Activated naive CD4-positive, alpha-beta T cell (primary cell): ENCODE measurements at places on chromosomes 2 and 18.

GRCh38 chr2:199862788-199863187 is 11.8 kb upstream of the FTCDNL1 start:
- DNase-seq, result no peak

DNA sequence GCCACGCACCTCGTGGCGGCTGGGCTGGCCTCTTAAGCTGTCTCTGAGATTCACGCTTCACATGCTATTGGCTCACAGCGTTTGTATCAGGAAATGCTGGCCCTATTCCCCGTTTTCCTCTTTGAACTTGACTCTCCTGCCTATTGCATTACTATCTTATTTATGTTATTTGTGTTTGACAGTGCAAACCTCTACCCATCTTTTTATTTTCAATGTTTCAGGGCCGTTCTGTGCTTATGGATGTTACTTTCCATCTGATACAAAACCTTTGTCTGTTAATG is 149.9 kb upstream of the TWIST2 start:
- DNase-seq, result no peak

DNA sequence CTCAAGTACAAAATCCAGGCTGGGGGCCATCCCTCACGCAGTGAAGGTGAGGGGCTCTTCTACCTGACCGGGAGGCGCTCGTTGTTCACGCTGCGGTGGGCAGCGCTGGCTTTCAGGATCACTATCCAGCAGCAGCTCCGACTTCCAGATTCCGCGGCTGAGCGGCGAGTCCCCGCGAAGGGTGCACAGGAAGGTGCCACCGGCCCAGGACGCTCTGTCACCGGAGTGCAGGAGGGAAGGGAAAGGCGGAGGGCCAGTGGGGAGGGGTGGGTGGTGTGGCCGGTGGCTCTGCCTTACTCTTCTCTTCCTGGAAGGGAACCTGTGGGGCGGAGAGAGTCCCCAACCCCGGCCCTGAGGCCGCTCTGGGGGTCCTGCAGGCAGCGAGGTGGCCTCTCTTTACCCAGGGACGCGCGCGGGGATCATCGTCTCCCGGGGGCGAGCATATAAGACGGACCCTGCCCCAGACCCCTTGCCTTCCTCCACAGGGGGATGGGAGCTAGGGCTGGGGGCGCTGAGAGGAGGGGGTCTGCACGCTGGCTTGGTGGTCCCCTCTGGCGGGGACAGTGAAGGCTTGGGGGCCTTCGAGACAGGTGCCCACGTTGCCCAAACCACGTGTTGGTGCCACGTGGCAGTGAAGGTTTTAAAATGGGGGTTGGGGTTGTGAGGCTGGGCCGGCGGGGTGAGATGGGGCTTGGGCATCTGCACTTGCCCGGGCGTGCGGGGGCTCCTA is 26.9 kb upstream of the HS6ST1 start:
- DNase-seq, result no peak

DNA sequence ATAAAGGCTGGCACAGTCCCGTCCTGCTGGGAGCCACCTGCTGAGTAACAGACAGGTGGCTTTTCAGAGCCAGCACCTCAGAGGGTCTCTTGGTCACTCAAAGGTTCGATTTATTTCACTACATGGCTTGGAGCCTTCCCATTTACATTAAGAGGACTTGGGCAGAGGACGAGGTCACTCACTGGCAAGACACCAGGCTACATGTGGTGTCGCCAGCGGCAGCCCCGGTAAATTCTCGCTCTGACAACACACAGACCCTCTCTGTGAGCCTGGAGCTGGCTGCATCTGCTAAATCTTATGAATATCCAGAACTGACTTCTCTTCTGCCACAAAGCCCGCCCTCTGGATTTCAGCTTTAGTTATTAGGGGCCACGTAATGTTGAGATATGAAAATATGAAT is 254.7 kb downstream of the VAPA start:
- no peak for DNase-seq

DNA sequence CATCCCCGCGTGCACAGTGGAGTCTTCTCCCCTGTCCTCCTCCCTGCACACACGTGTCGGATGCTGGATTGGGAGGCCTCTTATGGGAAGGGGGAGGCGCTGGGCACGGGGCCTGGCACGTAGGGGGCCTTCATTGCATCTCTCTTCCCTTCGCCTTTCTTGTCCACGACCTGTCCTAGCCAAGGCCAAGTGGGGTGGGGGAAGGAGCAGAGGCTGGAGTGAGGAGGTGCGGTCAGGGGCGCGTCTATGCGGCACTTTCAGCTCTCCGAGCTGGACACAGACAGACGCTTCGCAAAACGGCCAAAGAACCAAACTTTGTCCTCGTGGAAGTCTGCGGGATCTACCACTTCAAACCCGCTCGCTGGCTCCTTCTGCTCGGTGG is 13.4 kb downstream of the ALPG start:
- DNase-seq, result no peak
